Activated CD4-positive, CD25-positive, alpha-beta regulatory T cell treated with anti-CD3 and anti-CD28 coated beads, Interleukin-2, amount 50 U/mL, for 72 hours (primary cell): ENCODE measurements at places on chromosomes 7 and 10.

DNA sequence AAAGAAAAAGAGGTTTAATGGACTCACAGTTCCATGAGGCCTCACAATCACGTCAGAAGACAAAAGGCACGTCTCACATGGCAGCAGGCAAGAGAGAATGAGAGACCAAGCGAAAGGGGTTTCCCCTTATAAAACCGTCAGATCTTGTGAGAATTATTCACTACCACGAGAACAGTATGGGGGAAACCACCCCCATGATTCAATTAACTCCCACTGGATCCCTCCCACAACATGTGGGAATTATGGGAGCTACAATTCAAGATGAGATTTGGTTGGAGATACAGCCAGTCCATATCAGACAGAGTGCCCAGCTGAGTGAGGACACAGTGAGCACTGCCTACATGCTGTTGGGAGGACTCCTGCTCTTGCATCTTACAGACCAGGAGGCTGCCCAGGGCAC is 148.4 kb downstream of the TEX36 start:
- no peak for DNase-seq

DNA sequence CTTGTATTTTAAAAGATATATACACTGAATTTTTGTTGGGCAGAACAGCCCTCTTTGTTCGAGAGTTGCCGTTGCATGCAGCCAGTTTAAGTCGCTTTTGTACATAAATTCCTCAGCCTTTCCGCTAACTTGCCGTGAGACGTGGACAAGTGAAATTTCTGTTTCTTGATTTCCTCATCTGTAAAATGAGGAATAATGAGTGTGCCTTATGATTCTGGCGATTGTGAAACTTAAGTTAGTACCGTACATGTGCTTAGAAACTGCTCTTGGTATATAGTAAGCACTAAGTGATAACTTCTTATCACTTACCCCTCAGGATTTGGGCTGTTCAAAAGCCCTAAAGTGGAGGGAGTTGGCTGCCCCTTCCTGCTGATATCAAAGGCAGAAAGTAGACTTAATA is 1.4 kb downstream of the CCNJ start:
- DNase-seq, result no peak

DNA sequence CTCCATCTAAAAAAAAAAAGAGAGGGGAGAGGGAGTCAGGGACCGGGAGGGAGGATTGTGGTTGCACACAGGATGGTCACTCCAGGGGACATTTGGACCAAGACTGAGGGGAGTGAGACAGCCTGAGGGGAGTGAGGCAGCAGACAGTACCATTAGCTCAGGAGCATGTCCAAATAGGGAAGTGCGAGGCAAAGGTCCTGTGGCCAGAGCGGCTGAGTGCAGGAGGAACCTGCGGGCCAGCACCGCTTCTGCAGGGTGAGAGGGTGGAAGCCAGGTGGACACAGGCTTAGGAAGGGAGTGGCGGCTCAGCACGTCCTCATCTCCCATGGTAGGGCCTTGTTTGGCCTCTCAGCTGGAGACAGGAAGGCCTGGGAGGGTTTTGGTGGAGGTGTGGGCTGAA is 48.9 kb upstream of the PFKFB3 start:
- no peak for DNase-seq

GRCh38 chr10:69639291-69640195 is 9.5 kb downstream of the FAM241B start:
- peak; percentile 67 for DNase-seq

GRCh38 chr10:4684434-4684833 is 141.6 kb upstream of the AKR1E2 start:
- no peak for DNase-seq

GRCh38 chr7:123682690-123683089 is 27.0 kb downstream of the LMOD2 start:
- DNase-seq, result no peak

DNA sequence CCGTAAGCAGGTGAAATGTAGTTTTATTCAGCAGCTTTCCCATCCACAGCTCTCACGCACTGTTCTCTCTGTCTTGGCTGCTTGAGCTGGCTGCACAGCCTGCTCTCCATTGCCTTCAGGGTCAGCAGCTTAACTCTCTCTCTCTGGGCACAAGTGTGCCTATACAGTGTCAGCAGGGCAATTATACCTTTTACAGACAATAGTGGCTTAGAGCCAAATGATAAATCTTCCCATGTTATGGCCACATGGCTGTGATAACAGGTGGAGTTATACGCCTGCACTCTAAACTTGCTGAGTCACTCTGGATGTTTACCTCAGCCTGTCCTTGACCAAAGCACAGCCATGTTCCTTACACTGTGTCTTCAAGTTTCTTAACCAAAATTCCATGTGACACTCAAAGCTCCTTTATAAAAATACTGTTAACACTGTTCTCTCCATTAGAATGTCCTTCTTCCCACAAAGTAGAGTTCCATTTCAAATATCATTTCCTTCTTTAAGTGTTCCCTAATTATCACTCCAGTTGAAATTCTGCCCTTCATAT is 6.1 kb downstream of the RNF133 start:
- no peak for DNase-seq

GRCh38 chr10:87598700-87599099 is 61.0 kb upstream of the PAPSS2 start:
- DNase-seq, result no peak

- DNase-seq, result no peak
Measured at GRCh38 chr7:94655848-94656657, at the start of gene SGCE. Gene SGCE (minus strand): TSS chr7:94656133. CDS start chr7:94656098, 35 bp downstream.

DNA sequence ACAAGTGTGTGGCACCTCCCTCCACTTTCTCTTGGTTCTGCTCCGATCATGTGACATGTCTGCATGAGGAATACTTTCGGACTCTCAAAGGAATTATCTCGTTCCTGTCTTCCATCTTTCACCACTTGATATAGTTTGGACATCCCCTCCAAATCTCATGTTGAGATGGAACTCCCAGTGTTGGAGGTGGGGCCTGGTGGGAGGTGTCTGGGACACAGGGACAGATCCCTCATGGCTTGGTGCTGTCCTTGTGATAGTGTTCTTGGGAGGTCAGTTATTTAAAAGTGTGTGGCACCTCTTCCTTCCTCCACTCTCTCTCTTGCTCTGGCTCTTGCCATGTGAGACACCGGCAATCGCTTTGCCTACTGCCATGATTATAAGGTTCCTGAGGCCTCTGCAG is 166.4 kb downstream of the GFRA1 start:
- DNase-seq, result no peak
